ENCODE measurements at places on chromosomes 16 and 17. TPM values are rescaled to one million over a fixed set of nuclear protein-coding genes. Genes with fewer than 3 reads are reported as not detected.

The TEKT3 gene
- not detected for total RNA-seq

GRCh38 chr17:65865715-65866425 lies 304.4 kb upstream of the AXIN2 start:
- ATAC-seq, result no peak

DNA sequence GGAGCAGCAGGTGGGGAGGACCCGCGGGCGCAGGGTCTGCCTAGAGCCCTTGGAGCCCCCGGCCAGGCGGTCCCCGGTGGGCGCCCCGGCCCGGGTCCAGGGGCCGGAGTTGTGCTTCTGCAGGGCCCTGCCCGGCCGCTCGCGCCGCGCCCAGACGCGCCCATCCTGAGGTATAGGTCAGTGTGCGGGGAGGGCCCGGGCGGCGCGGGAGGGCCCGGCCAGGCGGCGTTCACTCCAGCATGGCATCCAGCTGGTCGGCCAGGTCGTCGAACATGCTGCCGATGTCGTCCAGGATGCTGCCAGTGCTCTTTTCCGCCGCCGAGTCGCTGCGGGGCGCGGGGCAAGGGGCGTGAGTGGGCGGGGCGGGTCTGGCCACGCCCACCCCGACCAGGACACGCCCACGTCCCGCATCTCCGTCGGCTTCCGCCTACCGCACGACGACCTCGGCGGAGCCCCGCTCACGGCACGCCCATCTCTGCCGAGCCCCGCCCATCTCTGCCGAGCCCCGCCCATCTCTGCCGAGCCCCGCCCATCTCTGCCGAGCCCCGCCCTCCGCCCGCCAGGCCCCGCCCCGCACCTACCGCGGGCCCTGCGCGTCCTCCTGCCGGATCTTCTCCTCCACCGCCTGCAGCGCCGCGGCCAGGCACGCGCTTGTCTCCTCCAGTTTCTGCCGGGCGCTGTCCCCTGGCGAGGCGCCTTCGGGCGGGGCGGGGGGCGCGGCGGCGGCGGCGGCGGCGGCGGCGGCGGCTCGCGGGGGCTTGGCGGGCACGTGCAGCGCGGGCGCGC lies 17.9 kb downstream of the CASKIN1 start:
- peak; percentile 73 for ATAC-seq

DNA sequence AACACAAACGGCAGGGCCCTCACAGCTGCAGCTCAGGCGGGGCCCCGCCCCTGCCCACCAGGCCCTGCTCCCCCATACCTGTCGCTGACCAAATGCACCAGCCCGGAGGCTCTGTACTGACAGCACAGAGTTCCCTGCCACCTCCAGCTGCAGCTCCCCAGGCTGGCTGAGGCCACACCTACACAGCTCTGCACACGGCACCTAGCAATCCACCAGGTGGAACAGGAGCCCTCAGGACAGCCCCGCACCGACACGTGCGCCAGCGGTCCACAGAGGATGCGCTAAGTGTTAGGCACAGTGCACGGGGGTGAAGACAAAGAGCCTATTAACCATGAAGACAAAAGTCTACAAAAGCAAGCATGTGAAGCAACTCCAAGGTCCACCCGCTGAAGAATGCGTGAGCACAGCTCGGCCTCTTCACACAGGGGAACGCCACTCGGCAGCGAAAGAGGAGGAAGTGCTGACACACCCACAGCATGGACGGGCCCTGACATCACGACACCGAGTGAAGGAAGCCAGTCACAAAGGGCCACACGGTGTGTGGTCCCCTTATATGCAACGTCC lies 5.4 kb downstream of the ZCCHC14 start:
- peak; percentile 44 for ATAC-seq

- no peak for ATAC-seq
Measured at GRCh38 chr16:87380881-87381280, 2.7 kb downstream of the FBXO31 start.

- ATAC-seq, result no peak
Measured at GRCh38 chr17:78568494-78569115, 8.6 kb downstream of the DNAH17 start.

DNA sequence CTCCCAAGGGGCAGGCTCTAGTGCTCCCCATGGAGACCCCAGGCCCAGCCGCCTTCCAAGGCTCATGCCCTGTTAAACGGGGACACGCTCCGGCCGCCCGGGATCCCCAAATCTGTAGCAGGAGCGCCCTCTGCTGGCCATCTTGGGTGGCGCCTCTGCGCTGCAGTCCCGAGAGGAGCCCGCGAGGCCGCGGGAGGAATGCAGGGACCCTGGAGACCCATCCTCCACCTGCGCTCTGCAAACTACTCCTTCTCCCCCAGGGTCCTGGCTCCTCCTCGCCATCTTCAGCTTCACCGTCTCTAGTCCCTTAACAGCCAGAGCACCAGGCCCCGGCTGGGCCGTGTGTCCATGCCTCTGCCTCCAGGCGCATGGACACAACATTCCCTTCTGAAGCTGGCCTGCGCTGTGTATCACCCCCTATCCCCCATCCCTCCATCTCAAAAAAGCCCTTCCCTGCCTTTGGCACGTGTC lies 23.6 kb upstream of the KRT17 start:
- peak; percentile 68 for ATAC-seq

The TMEM98 gene
- 28.2 TPM for total RNA-seq

The SECTM1 gene
- 15.9 TPM for total RNA-seq

- no peak for ATAC-seq
Measured at GRCh38 chr17:35175638-35176415, 18.4 kb downstream of the SLC35G3 start.

GRCh38 chr17:53032861-53033271 lies 789.9 kb upstream of the KIF2B start:
- no peak for ATAC-seq

DNA sequence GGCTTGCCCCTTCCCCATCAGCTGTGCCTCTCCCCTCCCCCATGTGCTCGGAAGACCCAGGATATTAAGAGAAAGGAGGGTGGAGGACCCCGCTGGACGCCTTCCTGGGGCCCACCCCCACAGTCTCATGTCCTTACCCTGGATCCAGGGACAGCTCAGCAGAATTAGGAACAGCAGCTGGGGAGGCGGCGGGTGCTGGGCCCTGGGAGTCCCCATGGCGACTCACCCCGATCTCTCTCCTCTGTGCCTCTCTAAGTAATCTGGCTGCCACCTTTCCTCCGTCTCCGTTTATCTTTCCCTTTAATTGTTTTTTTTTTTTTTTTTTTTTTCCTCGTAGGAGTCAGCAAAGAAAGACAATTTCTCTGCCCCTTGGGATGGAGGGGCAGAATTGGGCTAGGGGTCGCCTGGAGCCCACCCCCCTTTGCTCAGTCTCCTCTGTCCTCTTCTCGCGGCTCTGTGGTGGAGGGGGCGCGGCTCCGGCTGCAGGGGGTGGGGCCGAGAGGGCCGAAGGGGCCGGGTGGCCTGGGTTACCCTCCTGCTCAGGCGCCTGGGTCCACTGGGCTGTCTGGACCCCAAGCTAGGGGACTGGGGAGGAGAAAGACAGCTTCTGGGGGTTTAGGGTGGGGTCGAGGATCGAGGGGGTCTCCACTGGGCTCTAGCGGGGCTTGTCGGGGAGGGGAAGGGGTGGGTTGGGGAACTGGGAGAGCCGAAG lies 390 bp downstream of the SEZ6L2 start:
- peak; percentile 62 for ATAC-seq

GRCh38 chr17:54408731-54409130 lies 491.9 kb upstream of the TOM1L1 start:
- ATAC-seq, result no peak

- ATAC-seq, result no peak
Measured at GRCh38 chr17:149897-150584, 12.7 kb downstream of the SCGB1C2 start.

DNA sequence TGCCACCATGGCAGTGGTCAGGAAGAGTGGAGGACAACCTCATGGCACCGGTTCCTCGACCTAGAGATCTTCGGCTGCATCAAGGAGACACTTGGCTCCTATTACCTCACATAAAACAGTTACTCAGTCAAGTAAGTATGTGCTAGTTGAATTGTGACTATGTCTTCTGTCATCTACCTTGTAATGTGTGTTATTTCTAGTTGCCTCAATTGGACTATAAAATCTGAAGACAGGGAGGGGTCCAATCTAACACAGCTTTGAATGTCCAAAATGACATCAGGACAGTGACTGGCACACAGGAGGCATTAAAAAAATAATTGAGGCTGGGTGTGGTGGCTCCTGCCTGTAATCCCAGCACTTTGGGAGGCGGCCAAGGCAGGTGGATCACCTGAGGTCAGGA lies 17.2 kb downstream of the C16orf86 start:
- no peak for ATAC-seq

GRCh38 chr17:76131051-76131691 lies 9.9 kb downstream of the FOXJ1 start:
- peak; percentile 8 for ATAC-seq

GRCh38 chr17:81340607-81341515 lies 45.8 kb upstream of the SLC38A10 start:
- ATAC-seq, result peak; percentile 4

GRCh38 chr16:637081-638018 lies 1.2 kb upstream of the METTL26 start:
- peak; percentile 0 for ATAC-seq

DNA sequence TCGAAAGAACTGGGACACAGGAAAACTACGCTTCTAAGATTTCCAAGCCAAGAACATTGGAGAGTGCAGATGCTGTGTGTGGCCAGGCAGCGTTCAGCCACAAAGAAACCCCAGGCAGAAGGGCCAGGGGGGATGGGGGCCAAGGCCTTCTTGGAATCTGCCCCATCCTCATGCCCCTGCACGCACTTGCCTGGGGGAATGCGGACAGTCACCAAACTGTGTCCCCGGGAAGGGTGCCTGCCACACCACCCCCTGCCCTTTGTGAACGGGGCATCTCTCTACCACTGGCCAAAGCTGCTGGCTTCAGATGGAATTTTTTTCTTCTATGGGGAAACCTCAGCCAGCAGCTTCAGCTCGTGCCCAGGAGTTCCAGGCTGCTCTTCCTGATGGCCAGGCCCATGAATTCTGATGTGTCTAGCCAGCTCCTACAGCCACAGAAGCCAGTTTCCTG lies 32.0 kb upstream of the DNAH17 start:
- no peak for ATAC-seq

The TOM1L1 gene
- 15.0 TPM for total RNA-seq

Data from motor neuron (in vitro differentiated cells).